Suppressor macrophage (primary cell): ENCODE measurements at places on chromosomes 2 and 18.

DNA sequence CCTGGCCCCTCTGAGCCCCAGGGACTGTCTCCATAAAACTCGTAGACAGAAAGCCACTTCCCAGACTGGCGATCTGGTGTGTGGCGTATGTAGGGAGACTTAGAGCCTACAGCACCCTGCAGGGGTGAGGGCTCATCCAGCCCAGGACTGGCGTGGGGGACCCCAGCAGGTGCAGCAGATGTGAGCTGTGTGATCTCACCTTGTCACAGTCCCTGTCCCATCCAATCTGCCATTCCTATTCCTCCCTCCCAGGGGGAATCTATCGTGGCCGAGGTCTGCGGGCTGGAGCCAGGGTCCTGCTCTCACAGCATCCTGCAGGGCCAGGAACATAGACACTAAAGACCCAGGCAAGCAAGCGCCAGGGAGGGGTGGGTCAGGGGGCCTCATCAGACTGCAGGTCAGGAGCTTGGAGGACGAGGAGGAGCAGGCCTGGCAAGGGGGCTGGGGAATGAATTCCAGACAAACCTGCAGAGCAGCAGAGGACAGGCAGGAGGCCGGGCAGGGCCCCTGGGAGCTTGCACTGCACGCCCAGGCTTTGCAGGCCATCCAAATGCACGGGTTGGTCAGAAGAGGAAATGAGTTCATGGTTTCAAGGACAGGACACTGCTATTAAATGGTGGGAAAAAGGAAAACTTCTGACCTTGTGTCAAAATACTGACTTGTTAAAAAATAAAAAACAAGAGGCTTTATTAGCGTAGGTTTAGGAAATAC, 32.5 kb downstream of the HS6ST1 start:
- DNase-seq: no peak

DNA sequence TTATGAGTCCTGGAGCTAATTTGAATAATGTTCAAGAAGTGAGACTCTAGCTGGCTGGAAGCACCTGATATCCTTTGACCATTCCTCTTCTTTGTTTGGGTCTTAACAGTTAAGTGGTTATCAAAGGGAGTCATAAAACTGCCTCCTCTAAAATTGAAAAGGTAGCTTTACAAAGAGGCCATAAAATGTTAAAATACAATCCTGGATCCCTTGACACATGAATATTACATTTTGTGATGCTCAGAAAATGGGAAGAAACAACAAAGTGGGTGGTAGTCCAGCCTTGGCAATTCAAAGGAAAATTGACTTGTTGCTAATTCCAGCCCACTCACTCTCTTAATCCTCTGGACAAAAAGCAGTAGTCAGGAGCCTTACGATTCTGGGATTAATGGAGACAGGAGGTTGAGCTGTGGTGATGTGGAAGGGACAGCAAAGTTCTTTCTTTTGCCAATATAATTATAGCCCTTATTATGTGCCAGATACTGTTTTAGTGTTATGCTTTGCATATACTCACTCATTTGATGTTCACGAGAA, 339.2 kb downstream of the PDE11A start:
- no peak for DNase-seq

DNA sequence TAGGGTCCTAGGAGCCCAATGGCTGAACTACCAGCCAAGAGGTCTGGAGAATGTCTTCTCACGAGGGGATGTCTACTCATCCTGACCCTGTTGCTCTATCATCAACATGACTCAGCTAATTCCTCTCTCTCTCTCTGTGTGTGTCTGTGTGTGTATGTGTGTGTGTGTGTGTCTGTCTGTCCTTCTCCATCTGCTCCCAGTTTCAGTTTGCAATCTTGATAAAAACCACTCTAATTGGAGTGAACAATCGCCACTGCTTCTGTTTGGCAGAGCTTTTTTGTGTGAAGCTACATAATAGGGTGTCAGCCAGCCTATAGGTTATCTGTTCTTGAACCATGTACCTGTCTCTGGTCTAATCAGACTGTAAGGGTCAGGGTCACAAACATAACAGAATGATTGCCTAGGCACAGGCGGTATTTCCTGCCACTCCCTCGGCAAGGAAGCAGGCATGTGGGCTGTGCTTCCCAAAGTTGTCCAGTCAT, 219.8 kb downstream of the SH3BP4 start:
- no peak for DNase-seq

GRCh38 chr2:210179351-210179990, 8.3 kb upstream of the KANSL1L start:
- DNase-seq: no peak

DNA sequence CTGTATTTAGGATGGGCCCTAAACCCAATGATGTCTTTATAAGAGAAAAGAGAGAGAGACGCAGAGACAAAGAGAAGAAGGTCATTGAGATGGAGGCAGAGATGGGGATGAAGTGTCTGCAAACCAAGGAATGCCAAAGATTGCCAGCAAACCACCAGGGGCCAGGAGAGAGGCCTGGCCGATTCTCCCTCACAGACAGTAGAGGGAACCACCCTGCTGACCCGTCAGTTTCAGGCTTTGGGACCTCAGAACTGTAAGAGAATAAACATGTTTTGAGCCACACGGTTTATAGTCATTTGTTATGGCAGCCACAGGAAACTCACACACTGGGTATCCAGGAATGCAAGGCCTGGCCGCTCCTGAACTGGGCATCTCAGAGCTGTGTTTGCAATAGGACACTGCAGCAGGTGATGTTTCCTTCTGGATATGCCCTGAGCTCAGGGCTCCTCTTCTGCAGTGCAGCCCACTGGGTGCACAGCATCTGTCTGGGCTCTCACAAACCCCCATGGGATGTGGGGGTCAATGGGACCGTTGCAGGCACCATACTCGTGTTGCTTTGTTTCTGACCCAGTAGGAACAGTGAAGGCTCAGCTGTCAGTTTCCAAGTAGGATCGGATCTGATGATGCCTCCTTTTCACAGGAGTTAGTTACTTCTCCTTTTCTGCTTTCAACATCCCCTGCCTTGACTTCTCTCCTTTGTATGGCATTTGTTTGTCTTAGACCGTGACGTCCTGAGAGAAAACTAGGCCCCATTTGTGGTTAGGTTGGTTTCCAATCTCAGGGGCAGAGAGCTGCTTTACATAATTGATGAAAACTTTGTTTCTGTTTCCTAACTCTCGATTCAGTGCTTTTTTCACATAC, 20.8 kb downstream of the PTPN18 start:
- peak; percentile 41 for DNase-seq

- DNase-seq: no peak
Observed at GRCh38 chr2:31903109-31903780, 107.6 kb downstream of the MEMO1 start.

- DNase-seq: no peak
Observed at GRCh38 chr2:230896346-230897115, 28.5 kb downstream of the GPR55 start.
